DND-41 (cell line): ENCODE measurements at places on chromosomes 3 and 15.

- no peaks in the 10 kb centered on the region for H3K36me3 ChIP-seq
- no peak overlapping the region for H3K27ac ChIP-seq
- H3K4me3 ChIP-seq, result no peak overlapping the region
Observed at GRCh38 chr3:632571-633170, 436.1 kb downstream of the CHL1 start.

GRCh38 chr3:85270488-85270887 lies 311.7 kb downstream of the CADM2 start:
- H3K4me3 ChIP-seq, result no peak overlapping the region
- no peak for DNase-seq
- no peaks in the 10 kb centered on the region for H3K4me1 ChIP-seq
- H3K36me3 ChIP-seq, result no peaks in the 10 kb centered on the region
- no peaks in the 10 kb centered on the region for H3K27me3 ChIP-seq
- no peak overlapping the region for H3K27ac ChIP-seq

GRCh38 chr3:65729555-65729954 lies 309.2 kb downstream of the MAGI1 start:
- no peaks in the 10 kb centered on the region for H3K4me1 ChIP-seq
- no peaks in the 10 kb centered on the region for H3K27me3 ChIP-seq
- DNase-seq, result no peak
- H3K4me3 ChIP-seq, result no peak overlapping the region
- no peak overlapping the region for H3K27ac ChIP-seq

DNA sequence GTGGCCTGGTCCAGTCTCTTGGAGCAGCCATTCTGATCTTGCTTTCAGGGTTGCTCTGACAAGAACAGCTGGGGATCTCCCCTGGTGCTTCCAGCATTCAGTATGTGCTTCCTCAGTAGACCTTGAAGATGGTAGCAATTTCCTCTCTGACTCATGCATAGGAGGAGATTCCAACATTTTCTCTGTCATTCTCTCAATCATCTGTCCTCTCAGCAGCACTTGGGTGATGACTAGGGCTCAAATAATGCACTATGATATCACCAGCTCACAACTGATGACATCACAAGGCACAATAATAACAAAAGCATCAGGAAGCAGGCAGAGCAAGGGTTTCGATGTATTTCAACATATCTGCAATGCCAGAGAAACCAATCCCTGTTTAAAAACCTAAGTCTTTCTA lies 52.7 kb downstream of the NFKBIZ start:
- peaks cover 4% of the 10 kb centered on the region for H3K27me3 ChIP-seq
- DNase-seq, result no peak
- H3K27ac ChIP-seq, result no peak overlapping the region

DNA sequence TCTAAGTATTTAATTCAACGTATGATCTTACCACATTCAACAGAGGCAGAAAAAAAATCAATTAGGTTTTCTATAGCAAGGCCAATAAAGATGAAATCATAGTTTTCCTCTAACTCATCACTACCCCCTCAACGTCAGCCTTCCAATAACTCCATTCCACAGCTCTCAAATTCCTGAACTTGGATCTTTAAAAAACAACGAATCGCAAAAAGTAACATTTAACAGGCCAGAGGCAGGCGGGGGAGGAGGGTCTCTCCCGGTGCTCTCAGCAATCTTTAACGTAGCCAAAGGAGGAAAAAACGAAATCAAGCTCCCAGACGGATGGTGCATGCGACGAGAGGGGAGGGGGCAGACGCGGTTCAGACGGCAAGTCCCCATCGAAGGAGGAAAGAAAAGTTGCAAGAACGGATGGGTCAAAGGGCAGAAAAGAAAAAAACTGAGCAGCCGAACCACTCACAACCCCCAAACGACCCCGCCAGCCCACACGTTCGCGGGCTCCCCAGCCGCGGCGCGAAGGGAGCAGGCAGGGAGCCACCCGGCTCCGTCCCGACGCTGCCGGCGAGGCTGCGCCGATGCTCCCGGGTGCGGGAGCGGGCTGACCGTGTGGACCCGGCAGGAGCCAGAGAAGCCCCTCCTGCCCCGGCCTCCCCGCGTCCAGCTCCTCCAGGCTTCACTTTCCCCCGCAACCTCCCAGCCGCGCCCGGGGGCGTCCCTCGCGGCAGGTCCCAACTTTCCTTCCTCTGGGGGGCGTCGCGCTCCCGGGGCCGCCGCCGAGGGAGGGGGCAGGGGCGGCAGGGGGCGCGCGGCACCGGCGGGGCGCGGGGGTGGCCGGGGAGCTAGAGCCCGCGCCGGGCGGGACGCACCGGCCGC lies 703 bp downstream of the PEAK1 start:
- H3K4me1 ChIP-seq, result peaks cover 49% of the 10 kb centered on the region
- H3K27ac ChIP-seq, result peak overlapping the region; percentile 34
- no peaks in the 10 kb centered on the region for H3K27me3 ChIP-seq
- H3K4me3 ChIP-seq, result peak overlapping the region; percentile 48; the same call in 1 of the 2 replicates
- H3K36me3 ChIP-seq, result no peaks in the 10 kb centered on the region; the same call in 1 of the 2 replicates

- DNase-seq, result peak; percentile 50
- no peaks in the 10 kb centered on the region for H3K36me3 ChIP-seq
- peaks cover 38% of the 10 kb centered on the region for H3K4me1 ChIP-seq
Observed at GRCh38 chr3:134918441-134918840, 123.4 kb downstream of the EPHB1 start.
